ENCODE measurements at places on chromosomes 6 and 20. TPM values are rescaled to one million over a fixed set of nuclear protein-coding genes. Genes with fewer than 3 reads are reported as not detected.

GRCh38 chr20:3218307-3218988 lies 9.2 kb downstream of the ITPA start:
- peak; percentile 88 for DNase-seq

- no peak for DNase-seq
These were observed 242.6 kb downstream of the SMOC2 start for GRCh38 chr6:168683621-168684020.

- DNase-seq = no peak
These were observed 181.2 kb downstream of the AIG1 start for GRCh38 chr6:143241911-143242310.

GSTA1 gene
- total RNA-seq = not detected

GATA5 gene
- 0.39 TPM for total RNA-seq

Data from H9 (cell line).